ENCODE measurements at places on chromosomes 3 and 15.
A peak's percentile ranks its signal among the peaks of the same experiment; 100 is the strongest.

- DNase-seq: no peak
Measured at GRCh38 chr3:39021465-39022285, 30.1 kb downstream of the SCN11A start.

DNA sequence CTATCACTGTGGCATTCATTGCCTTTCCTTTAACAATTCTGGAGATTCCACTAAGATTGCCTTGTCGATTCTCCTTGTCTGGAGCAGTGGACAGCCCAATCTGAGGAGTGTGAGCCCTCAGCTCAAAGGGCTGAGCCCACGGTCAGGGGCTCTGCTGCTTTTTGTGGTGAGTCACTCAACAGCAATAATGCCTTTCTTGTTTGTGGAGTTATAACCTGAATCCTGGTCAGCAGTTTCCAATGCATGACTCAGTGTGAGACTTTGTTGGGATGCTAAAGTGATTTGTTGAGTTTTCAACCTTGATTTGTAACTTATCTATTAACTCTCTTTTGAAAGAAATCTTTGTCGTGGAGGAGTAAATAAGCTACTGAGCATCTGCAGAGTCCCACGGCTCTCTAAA is 183.5 kb downstream of the TJP1 start:
- no peak for DNase-seq

DNA sequence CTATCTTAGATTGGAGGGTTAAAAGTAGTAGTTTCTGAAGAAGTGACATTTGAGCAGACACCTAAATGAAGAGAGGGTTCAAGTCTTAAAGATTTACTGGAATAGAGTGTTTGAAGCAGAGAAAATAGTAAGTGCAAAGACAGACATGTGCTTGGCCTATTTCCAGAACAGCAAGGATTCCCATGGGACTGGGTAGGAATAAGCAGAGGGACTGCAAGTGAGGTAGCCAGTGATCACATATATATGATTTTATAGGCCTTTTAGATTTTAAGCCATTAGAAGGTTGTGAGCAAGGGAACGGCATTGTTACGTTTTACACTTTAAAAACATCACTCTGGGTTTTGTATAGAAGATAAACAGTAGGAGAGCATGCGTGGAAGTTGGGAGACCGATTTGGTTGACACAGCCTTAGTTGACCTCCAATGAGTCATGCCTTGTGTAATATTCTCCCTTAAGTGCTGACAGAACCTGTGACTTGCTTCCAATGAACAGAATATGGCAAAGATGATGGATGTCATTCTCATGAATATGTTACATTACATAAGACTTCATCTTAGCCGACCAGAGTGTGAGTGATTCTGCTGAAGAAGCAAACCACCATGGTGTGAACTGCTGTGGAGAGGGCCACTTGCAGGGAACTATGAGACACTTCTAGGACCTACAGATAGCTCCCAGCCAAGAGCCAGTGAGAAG is 37.1 kb upstream of the SLC4A7 start:
- no peak for DNase-seq

- no peak for DNase-seq
Measured at GRCh38 chr15:87706001-87706400, 550.5 kb downstream of the NTRK3 start.

DNA sequence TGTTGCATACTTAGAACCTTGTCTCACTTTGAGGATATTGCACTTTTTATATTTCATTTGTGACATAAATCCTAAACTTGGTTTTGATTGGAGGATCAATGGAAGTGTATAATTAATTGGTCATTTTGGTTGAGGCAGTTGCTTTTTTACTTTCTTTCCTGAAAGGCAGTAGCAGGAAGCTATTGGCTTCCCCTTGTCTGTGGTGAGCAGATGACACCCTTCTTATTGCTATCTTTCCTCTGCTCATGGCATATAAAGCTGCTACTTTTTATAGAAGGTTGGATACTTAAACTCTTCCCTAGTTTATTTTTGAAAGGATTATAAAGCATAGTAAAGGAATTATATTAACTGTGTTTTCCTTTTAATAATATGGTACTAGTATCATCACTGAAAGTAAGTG is 28.6 kb downstream of the FAM98B start:
- DNase-seq: no peak

DNA sequence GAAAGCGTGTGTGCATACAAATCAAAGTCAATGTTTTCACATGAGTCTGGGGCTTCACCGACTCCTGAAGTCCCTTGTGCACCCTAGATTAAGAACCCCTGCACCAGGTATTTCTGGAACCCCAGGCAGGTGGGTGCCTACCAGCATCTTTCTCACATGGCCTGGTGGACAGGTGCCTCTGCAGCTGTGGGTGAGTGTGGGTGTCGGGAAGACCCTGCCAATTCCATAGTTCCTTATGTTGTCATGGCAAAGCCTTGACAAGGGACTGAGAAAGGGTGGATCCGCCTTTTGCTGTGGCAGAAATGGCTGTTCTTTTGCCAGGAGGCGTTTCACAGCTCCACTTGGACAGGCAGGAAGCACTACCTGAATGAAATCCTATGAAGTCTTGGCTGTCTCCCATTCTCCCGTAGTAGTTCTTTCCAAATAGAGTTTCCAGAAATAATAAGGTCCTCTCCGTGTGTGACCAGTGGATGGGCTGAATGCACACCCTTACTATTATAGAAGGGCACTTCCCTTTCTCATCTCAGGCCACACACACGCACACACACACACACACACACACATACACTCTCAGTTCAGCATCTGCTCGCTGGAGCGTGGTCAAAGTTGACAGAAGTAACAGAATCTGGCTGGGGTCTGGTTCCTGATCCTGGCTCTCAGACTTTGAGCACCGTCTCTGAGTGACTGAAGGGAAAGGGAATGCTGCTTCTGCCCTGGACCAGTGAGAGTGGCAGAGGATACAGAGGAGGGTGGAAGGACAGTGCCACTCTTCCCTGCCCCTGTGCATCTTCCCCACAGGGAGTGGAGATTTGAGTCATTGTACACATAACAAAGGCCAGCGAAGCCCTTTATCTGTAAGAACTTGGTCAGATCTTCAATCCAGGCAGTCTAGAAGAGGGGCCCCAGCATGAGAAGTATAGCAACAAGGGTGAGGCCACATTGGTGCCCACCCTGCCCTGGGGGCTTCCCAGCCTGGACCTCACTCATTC is 38.7 kb downstream of the PDIA5 start:
- DNase-seq: no peak

DNA sequence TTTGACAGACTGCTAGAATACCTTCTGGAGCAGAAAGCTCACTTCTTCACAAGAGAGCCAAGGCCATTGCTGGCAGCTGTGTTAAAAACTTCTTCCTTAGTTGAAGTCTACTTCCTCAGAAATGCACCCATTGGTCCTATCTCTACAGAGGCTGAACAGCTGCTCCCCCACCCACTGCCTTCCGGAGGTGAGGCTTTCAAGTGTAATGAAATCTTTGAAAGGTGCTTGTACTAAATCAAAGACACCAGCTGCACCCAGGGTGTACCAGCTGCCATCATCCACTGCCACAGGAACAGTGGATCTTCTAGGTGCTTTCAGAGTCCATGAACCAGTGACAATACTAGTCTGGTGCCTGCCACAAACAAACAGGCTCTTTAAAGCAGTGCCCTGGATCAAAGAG is 26.4 kb upstream of the HERC1 start:
- DNase-seq: peak; percentile 63

DNA sequence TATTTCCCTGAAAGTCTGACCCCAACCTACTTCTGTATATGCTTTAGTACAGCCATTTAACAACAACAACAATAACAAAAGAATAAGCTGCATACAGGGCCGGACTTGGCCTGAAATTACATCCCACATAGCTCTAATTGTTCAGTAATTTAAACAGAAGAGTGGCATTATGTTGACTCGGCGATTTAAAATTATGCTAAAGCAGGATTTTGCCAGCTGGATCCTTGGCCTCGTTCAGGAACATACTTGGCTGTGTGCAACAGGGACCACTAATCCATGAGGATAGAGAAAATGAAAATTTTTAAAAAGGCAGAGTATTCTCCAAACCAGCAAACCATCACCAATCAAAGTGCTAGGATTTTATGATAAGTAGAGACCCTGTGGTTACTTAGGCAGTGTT is 433.1 kb upstream of the RBMS3 start:
- no peak for DNase-seq

DNA sequence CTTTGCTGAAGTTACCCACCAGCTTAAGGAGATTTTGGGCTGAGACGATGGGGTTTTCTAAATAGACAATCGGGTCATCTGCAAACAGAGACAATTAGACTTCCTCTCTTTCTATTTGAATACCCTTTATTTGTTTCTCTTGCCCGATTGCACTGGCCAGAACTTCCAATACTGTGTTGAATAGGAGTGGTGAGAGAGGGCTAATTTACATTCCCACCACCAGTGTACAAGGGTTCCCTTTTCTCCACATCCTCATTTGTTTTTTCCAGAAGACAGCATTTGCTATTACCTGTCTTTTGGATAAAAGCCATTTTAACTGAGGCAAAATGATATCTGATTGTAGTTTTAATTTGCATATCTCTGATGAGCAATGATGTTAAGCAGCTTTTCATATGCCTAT is 329.9 kb upstream of the TPRG1 start:
- DNase-seq: no peak

- peak; percentile 0 for DNase-seq
Measured at GRCh38 chr3:126546549-126547239, 12.0 kb downstream of the C3orf22 start.

DNA sequence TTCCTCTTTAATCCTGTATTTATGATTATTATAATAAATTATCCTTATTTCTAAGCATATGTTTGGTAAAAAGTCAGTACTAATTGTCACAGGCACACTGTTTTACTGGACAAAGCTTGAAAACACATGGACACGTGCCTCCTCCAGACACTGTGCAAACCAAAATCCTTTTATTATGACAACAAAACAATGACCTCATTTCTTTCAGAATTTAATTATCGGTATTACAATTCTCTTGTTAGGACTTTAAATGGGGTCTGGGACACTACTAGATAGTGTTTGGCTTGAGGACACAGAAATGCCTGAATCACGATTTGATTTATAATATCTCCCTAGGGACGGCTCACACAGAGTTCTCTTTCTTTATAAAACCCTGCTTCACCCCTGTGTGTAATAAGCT is 107.3 kb upstream of the IGSF10 start:
- no peak for DNase-seq

DNA sequence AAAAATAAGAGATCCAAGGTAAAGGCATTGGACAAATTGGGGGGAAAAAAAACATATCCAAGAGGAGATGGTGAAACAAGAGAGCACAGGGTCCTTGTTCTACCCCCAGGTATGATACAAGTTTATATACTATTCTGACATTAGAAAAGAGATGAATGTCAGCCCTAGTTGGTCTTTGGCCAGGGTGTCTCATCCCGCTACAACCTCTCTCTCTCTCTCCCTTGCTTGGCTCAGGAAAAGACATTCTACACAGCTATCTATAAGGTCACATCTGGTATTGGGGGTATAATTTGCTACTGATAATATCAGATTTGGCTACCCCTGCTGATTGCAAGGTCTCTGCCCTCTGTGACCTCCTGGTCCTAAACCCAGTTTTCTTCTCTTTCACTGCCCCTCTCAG is 117.2 kb downstream of the GOLIM4 start:
- no peak for DNase-seq

- no peak for DNase-seq
Measured at GRCh38 chr3:184874709-184875644, 63.0 kb downstream of the VPS8 start.

- DNase-seq: no peak
Measured at GRCh38 chr15:54424171-54424570, 445.9 kb downstream of the UNC13C start.

- DNase-seq: no peak
Measured at GRCh38 chr3:132401255-132401654, 16.0 kb upstream of the DNAJC13 start.

DNA sequence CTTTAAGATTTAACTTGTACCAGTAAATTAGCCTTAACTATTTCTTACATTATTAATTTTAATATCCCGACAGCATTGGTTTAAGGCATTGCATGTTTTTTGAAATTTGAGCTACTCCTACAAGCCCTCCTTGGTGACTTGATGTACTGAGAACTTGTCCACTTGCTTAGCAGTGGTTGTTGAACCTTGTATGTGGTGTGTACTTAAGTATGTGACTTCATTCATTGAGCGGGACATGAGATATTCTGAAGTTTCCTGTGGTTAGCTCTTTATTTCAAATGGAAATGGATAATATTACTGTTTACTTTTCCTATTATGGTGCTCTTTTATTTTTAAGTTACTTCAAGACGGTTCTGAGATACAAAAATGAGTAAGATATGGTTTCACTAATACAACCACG is 3.6 kb upstream of the COL6A5 start:
- no peak for DNase-seq
